ENCODE measurements at places on chromosomes 12 and 14.

DNA sequence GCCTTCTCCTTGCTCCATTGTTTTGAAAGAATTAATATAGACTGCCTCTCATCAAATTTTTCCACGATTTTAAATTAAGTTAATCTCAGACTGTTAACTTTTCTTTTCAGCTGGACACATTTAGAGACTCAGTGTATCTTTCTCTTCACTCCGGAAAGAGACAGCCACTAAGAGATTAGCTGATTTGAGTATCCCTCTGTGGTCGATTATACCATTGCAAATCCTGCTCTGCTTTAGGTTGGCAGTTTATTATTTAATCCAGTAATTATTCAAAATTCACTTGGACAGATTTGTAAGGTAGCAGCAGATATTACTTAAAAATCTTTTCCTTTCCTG lies 588 bp upstream of the TWF1 start:
- DNase-seq, result no peak

GRCh38 chr12:129160282-129160681 lies 307.0 kb downstream of the GLT1D1 start:
- no peak for DNase-seq

GRCh38 chr12:132023658-132024057 lies 73.9 kb downstream of the EP400 start:
- DNase-seq, result no peak

GRCh38 chr14:69424149-69424923 lies 25.8 kb downstream of the SLC39A9 start:
- no peak for DNase-seq

DNA sequence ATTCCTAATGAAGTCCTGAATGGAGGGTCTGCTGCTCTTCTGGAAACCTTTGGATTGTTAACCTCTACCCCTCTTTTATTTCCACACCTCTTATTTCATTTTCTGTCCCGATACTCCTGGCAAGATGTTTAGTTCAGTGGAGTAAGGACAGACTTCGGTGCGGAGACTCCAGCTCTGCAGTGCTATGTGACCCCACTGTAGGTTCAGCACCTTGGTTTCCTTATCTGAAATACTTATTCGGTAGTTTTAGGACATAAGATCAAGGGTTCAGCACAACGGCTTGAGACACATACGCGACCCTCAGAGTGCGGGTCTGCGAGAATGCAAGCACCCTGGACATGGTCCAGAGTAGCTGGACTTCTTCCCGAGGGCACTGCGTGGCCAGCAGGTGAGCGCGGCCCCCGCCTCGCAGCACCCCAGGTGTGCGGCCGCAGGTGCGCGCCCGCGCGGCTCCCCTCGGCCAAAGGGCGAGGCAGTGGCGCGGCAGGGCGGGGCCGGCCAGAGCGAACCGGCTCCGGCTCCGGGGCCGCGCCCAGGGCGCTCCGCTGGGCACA lies 465 bp upstream of the FGD4 start:
- DNase-seq, result no peak

GRCh38 chr12:6569312-6569711 lies 1.2 kb upstream of the NOP2 start:
- DNase-seq, result no peak

DNA sequence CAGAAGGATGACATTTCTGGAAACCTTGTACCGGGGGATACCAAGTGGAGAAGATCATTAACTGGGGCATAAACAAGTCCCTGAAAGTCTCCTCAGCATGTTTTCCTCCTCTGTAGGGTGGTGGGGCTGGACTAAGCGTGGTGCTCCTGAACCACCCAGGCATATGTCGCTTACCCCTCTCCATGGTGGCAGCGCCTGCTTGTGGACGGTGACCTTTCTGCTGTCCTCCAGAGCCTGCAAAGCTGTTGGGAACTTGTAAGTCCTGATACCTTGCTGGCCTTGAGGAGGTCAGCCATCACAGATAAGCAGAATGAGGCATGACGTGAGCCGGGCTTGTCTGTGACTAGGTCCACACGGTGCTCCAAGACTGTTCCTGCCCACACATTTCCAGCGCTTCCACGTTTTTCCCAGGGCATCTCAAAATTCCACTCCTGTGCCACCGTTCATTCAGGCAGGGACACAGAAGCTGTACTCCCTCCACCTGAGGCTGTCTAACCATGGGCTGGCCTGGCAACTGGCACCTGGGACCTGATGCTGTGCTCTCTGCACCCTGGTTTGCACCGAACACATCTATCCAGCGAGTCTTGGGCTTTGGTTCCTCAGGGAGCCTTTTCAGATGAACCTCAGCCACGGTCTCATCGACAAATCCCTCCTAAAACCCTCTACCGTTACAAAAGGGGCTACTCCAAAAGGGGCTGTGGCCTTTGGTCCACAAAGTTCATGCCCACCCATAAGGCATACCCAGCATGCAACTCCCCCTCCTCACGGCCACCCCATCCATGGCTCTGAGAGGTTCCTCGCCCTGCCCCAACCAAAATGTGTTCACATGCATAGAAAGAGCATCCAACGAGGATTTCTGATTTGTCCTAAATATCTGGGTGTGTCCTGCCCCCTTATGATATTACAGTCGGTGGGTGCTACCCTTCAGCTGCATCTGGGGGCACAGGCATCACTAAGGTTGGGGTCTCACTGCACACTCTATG lies 199.6 kb upstream of the DIO3 start:
- DNase-seq, result no peak

- no peak for DNase-seq
Measured at GRCh38 chr14:51867741-51868140, 7.3 kb downstream of the GNG2 start.

- no peak for DNase-seq
Measured at GRCh38 chr14:94143711-94144110, 14.3 kb upstream of the IFI27L2 start.

GRCh38 chr14:91063119-91063518 lies 2.7 kb upstream of the RPS6KA5 start:
- DNase-seq, result no peak

DNA sequence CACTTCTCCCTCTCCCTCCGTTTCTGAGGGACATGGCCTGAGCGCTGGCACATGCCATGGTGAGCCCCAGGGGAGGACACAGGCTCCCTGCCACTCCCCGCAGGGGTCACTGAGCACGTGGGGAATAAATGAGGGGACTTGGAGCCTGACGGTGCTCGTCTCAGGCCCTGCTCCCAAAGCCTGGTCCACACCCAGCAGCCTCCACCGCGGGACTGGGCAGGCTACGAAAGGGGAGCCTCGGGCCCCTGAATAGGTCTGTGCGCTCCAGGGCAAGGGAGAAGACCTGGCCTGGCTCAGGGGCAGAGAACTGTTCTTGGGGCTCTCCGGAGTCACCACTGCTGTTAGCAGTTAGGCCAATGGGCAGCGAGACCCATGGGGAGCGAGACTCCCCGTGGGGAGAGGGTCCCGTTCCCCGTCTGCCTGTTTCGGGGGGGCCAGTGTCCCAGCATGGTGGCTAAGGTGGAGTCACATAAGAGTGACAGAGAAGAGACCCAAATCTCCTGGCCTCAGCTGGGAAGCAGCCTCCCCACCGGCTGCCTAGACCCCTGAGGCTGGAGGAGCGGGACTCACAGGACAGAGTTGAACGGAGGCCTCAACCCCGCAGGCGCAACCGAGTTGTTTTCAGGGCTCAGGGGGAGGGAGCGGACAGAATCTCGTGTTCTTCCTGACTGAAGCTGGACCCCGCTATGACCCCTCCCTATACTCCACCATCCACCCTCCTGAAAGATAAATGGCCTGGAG lies 329.8 kb upstream of the SFSWAP start:
- DNase-seq, result no peak

DNA sequence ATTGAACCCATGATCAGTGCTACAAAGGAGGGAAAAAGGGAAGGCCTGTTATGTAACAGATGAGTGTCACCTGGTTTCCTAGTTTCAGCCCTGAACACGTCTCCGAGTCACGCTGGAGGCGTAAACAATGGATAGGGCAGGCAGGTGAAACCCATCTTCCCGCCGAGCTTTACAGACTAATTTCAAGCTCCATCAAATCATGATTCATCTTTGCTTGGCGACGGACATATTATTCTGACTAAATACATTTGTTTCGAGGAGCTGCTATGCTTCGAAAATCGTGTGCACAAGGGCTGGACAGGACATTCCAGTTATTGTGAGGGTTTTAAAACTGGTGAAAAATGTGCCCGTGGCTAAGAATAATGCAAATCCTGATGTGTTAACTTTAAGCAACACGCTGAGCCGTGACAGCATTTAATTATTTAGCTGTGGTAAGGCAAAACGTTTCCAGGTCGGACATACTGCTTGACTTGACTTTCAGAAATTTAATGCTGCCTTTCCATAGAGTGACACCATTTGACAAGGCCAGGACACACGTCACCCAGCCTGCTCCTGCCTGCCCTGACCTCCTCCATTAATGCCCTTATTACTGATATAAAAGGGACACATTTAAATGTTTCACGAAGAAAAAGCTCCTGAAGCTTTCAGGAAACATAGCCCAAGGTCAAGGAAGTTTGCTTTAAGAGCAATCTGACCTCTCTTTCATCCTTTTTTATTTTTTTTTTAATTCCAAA lies 1203.5 kb upstream of the TMEM132C start:
- no peak for DNase-seq

DNA sequence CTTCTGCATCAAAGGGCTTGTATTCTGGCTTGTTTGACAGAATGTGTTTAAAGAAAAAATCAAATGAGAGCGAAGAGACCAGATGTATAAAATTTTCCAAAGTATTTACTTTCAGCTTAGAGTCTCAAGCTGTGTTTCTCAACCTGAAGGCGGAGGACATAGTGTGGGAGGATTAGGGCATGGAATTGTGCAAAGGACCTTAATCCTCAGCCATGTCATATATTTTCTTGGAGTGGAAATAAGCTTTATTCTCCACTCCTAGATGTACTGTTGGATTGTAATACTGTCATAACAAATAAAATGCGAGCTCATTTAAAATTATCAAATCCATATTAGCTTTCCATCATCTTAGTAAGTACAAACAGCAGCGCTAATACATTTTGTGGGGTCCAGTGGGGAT lies 154.0 kb downstream of the PAH start:
- DNase-seq, result no peak

GRCh38 chr12:69095765-69096477 lies 143.4 kb upstream of the CPSF6 start:
- DNase-seq, result no peak

GRCh38 chr14:89621009-89621421 lies 204.0 kb upstream of the FOXN3 start:
- DNase-seq, result no peak

Data from activated CD4-positive, CD25-positive, alpha-beta regulatory T cell (primary cell).